D341Med (cell line): ENCODE measurements at places on chromosomes 2 and 18.

GRCh38 chr2:47782381-47782670 lies 619 bp upstream of the MSH6 start:
- DNase-seq, result no peak

GRCh38 chr18:74368901-74369705 lies 53.5 kb downstream of the C18orf63 start:
- no peak for DNase-seq

- no peak for DNase-seq
These were observed 12.3 kb downstream of the GYPC start for GRCh38 chr2:126668254-126668653.

DNA sequence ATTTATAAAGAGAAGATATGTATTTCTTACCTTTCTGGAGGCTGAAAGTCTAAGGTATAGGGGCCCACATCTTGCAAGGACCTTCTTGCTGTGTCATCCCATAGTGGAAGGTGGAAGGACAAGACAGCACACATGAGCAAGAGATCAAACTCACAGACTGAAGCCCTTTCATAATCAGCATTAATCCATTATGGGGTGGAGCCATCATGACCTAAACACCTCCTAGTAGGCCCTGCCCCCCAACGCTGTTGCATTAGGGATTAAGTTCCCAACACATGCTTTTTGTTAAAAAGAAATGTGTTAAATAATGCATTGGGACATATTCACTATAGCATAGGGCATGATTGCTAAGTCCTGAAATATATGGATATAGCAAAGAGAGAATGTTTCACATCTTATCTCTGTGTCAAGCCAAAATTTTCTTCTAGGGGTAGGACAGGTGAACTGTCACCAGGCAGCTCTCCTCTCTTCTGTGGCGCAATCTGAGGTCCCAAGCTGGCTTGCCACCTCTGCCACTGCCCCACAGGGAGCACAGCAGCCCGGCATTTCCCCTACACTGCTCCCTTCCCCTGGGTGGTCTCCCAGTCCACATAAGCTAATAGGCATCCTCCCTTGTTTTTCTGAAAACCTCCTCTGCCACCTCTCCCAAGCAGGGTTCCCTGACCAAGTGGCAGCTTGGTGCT lies 8.3 kb upstream of the CTIF start:
- DNase-seq, result peak; percentile 62

DNA sequence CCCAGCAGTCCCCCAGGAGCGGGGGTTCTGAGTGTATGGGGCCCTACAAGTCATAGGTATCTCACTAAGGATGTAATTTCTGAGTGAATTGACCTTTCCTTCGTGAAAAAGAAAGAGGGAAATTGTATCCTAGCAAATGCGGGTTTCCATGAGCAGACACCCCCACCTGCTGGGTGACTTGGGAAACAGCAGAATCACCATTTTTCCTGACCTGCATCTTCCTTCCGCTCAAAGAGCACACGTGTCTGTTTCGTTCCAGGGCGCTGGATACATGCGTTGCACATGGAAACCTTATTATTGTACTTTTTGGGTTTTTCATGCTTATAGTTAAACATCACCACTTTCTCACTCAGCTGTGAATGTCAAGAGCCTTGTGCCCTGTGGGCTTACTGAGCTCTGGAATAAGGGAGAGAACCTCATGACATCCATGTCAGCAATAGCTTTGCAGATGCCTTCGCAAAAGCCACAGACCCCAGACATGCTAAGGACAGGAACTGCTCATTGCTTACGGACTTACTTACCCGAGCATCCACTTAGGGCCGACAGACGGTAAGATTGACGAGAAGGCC lies 132.8 kb downstream of the TPO start:
- DNase-seq, result peak; percentile 63
